Upper lobe of right lung (tissue), 1 donor: ENCODE measurements at places on chromosomes 16 and 17. TPM values are rescaled to one million over a fixed set of nuclear protein-coding genes. Genes with fewer than 3 reads are reported as not detected.

- no peak overlapping the region for H3K27ac ChIP-seq
- H3K27me3 ChIP-seq: no peaks in the 10 kb centered on the region
- H3K4me1 ChIP-seq: peaks cover 20% of the 10 kb centered on the region
- DNase-seq: no peak
Measured at GRCh38 chr16:27726621-27727261, 176.8 kb downstream of the KATNIP start.

DNA sequence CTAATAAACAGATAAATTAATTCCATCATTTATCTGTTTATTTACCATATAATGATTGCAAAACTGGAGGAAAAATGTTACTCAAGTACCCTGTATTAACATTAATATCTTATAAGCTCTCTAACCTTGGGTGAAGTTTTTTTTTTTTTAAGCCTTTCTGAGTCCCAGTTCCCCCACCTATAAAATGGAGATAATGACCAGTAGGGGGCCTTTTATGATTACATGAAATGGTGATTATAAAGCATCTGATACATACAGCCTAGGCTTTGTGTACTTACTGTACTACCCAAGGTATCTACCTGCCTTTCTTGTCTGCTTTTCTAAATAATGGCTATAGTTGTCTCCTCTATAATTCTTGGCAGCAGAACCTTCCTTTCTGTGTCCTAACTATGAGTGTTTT, 22.6 kb downstream of the LRRC36 start:
- peaks cover 6% of the 10 kb centered on the region for H3K4me1 ChIP-seq
- no peak overlapping the region for H3K27ac ChIP-seq
- no peak for DNase-seq
- H3K27me3 ChIP-seq: no peaks in the 10 kb centered on the region

DNA sequence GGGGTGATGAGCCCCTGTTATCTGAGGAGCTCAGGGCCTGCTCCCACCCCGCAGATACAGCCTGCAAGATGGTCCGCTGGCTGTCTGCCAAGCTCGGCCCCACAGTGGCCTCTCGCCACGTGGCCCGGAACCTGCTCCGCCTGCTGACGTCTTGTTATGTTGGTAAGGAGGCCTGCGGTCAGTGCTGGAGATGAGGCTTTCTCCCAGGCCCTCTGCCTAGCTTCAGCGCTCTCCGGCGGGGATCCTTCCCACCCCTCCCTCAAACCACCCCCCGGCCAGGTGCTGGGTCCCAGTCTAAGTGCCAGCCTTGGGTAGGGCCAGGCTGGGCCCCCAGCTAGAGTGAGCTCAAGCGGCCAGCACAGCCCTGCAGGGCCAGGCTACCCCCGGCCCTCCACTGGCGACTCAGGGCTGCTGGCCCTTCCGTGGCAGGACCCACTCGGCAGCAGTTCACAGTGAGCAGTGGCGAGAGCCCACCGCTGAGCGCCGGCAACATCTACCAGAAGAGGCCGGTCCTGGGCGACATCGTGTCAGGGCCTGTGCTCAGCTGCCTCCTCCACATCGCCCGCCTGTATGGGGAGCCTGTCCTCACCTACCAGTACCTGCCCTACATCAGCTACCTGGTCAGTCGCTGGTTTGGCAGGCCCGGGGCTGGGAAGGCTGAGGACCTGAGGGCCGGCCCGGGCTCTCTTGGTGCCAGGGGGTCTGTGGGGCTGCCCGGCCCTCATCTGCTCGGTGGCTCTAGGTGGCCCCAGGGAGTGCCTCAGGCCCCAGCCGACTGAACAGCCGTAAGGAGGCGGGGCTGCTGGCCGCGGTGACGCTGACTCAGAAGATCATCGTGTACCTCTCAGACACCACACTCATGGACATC, 6.1 kb downstream of the WDR81 start:
- peak overlapping the region; percentile 28 for H3K4me3 ChIP-seq
- H3K36me3 ChIP-seq: peaks cover 74% of the 10 kb centered on the region
- H3K27ac ChIP-seq: peak overlapping the region; percentile 83
- peak; percentile 86 for DNase-seq

GRCh38 chr16:68091380-68092261, 6.5 kb downstream of the NFATC3 start:
- no peak for DNase-seq
- peak overlapping the region; percentile 19 for H3K27ac ChIP-seq
- H3K36me3 ChIP-seq: no peaks in the 10 kb centered on the region
- H3K27me3 ChIP-seq: no peaks in the 10 kb centered on the region

DNA sequence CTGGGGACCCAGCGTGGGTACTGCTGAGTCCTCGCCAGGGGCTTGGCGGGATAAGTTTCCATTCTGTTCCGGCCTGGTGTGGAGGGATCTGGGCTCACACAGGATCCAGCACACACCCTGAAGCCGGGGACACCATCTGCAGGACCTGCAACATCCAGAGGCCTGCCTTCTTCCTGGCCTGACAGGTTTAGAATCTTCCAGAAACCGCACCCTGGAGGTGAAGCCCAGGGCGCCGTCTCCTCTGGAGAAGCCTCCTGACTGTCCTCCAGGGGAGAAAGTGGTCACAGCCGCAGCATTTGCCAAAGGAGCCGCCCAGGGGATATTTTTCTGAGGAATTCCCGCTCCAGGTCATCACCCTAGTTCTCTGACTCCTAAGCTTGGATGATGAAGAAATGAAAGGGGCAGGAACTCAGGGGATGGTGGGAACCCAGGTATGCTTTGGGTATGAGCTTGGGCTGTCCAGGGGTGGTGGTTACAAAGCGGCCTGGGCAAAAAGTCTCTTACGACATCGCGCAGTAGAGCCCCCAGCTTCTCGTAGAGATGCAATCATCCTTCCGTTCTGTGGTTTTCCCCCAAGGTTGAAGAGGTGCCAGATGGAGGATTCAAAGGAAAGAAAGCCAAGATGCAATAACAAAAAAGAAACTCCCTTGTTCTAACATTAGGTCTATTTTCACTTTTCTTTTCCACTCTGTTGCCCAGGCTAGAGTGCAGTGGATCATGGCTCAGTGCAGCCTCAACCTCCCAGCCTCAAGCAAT, 9.1 kb upstream of the CRISPLD2 start:
- DNase-seq: no peak
- H3K27me3 ChIP-seq: no peaks in the 10 kb centered on the region
- H3K36me3 ChIP-seq: no peaks in the 10 kb centered on the region
- H3K4me1 ChIP-seq: no peaks in the 10 kb centered on the region
- no peak overlapping the region for H3K4me3 ChIP-seq

- H3K27me3 ChIP-seq: no peaks in the 10 kb centered on the region
- H3K36me3 ChIP-seq: no peaks in the 10 kb centered on the region
- H3K27ac ChIP-seq: no peak overlapping the region
- peaks cover 88% of the 10 kb centered on the region for H3K4me1 ChIP-seq
- no peak for DNase-seq
- H3K4me3 ChIP-seq: no peak overlapping the region
Measured at GRCh38 chr16:81485824-81486539, 41.4 kb downstream of the CMIP start.

GRCh38 chr17:35708149-35708548, 23.3 kb upstream of the RASL10B start:
- no peaks in the 10 kb centered on the region for H3K27me3 ChIP-seq
- DNase-seq: no peak
- H3K36me3 ChIP-seq: peaks cover 42% of the 10 kb centered on the region
- H3K4me1 ChIP-seq: peaks cover 8% of the 10 kb centered on the region
- H3K27ac ChIP-seq: no peak overlapping the region

DNA sequence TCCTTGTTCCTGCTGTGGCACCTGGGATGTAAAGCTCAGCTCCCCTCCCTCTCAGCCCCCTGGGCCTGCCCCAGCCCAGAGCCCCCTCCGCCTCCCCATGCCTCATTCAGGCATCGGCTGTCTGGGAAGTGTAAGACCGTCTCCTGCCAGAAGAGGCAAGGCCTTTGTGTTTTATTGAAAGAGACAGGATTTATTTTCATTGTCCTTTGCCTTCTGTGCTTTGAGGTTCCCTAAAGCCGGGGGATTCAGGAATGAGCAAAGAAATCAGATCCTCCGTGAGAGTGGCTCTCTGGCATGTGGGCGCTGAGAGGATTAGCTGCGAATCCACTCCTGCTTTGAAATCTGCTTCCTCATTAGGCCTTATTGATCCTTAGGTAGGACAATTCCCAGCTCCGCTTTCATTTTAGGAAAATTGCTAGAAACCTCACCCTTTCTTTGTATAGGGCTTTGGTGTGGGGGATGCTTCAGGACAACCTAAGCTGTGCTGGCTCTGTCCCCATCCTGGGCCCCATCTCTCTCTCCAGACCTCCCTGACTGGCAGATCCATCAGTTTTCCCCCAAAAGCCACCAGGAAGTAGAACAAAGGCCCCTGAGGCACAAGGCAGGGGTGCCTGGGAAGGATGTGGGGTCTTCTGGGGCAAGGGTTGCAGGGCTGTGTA, 211.5 kb upstream of the TNRC6C start:
- no peak overlapping the region for H3K27ac ChIP-seq
- DNase-seq: peak; percentile 21
- no peaks in the 10 kb centered on the region for H3K4me1 ChIP-seq
- no peaks in the 10 kb centered on the region for H3K36me3 ChIP-seq
- H3K4me3 ChIP-seq: no peak overlapping the region

- H3K36me3 ChIP-seq: peaks cover 23% of the 10 kb centered on the region
- peak within 1 kb of the TSS; percentile 63 for H3K27ac ChIP-seq
- H3K4me3 ChIP-seq: peak within 1 kb of the TSS; percentile 85
- DNase-seq: peak; percentile 91
- H3K27me3 ChIP-seq: no peaks in the 10 kb centered on the region
- peaks cover 21% of the 10 kb centered on the region for H3K4me1 ChIP-seq
Measured at GRCh38 chr17:42120770-42121769, at the start of gene KAT2A. Gene KAT2A, minus strand, starts transcription at chr17:42121367. Its CDS starts 63 bp downstream, at chr17:42121304.

GRCh38 chr17:17108451-17109049, 66.3 kb downstream of the MPRIP start:
- peak; percentile 75 for DNase-seq
- peak overlapping the region; percentile 72 for H3K27ac ChIP-seq
- peaks cover 59% of the 10 kb centered on the region for H3K4me1 ChIP-seq
- no peaks in the 10 kb centered on the region for H3K36me3 ChIP-seq
- no peak overlapping the region for H3K4me3 ChIP-seq

DNA sequence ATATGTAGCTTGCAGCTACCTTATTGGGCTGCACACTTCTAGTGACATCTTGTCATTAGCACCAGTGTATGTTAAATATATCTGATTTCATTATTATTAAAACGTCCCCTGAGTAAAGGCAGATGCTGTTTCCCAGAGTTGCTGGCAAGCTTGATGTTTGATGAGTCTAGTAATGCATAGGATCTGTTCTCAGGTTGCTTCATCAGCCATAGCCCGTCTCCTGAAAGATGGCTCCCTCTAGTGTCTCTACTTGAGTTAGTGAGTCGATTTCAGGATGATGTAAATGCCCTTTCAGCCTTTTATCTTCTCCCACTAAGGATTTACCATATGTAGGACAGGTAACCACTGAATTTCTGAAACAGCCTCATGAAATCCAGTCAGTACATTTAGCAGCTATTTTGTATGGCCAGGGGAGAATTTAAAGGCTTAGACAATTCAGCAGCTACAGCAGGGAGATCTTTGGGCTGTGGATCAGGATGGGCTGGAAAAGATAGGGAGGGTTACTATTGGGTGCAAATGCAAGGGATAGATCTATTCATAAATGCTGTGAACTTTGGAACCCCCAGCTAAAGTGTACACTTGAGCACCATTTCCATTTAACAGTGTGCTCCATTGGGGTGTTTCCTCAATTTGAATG, 376.3 kb downstream of the CNTNAP4 start:
- no peaks in the 10 kb centered on the region for H3K4me1 ChIP-seq
- no peaks in the 10 kb centered on the region for H3K36me3 ChIP-seq
- no peak overlapping the region for H3K4me3 ChIP-seq
- no peak overlapping the region for H3K27ac ChIP-seq

RNU2-1 gene
- 7,693 TPM for total RNA-seq

ANKS3 gene
- 20.6 TPM for total RNA-seq

NGFR gene
- 0.78 TPM for total RNA-seq

CCDC200 gene
- total RNA-seq: not detected

PIGQ gene
- 59.4 TPM for total RNA-seq

XYLT2 gene
- total RNA-seq: 20.3 TPM

HP gene
- total RNA-seq: 94.2 TPM
